Activated naive CD4-positive, alpha-beta T cell treated with anti-CD3 and anti-CD28 coated beads, Interleukin-2, amount 50 U/mL, for 72 hours (primary cell): ENCODE measurements at places on chromosomes 6 and 20. TPM values are rescaled to one million over a fixed set of nuclear protein-coding genes. Genes with fewer than 3 reads are reported as not detected.

DNA sequence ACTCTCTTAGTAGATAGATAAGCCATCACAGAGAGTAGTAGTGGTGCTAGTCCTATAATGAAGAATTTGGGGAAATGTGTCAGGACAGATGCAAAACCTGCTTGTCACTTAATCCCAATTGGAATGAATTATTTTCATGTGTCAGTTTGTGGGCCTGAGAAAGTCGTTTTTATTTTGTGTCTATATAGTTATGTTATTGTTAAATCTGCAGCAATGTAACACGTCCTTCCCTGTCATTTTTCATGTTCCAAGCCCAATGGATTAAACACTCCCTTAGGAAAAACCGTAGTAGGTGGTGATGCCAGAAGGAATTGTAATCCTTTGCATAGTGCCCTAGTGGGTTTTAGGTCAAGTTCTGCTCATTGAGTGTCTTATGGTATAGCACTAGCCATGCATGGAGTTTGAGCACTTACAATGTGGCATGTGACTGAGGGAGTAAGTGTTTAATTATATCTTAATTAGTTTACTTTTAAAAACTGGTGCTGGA is 105.9 kb upstream of the PRSS16 start:
- DNase-seq: no peak

DNA sequence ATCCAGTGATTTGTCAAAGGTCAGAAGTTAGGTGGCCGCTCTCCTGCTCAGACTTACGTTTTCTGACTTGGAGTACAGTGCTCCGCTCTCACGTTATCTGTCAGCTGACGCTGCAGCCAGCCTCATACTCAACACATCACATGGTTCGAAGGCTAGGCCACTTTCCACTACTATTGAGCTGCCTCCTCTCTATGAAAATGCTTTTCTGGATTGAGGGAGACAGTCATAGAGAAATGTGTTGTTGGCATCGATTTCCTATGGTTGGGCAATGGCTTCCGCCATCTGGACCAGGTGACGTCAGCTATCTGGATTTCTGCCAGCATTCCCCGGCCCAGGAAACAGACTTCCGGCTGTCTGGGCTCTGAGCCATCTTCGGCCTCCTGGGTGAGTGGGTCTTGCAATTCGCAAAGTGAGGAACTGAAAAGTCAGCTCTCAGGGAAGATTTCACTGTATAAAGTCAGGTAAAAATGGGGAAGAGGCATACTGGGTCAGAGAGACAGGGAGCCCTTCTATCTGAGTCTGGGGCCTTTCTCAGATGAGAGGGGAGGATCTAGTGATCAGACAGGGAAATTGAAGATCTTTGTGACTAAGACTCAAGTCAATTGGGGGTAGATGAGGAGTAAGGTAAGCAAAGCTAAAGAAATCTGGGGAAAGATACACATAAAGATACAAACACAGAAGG is 37.5 kb upstream of the IER3 start:
- no peak for DNase-seq

Gene FAM50B
- 7.5 TPM for total RNA-seq

Gene GTSF1L
- total RNA-seq: not detected

- DNase-seq: no peak
These were observed 217.3 kb upstream of the SULF2 start for GRCh38 chr20:48002517-48002970.

Gene UBD
- 0.54 TPM for total RNA-seq

Gene BYSL
- total RNA-seq: 47.6 TPM

DNA sequence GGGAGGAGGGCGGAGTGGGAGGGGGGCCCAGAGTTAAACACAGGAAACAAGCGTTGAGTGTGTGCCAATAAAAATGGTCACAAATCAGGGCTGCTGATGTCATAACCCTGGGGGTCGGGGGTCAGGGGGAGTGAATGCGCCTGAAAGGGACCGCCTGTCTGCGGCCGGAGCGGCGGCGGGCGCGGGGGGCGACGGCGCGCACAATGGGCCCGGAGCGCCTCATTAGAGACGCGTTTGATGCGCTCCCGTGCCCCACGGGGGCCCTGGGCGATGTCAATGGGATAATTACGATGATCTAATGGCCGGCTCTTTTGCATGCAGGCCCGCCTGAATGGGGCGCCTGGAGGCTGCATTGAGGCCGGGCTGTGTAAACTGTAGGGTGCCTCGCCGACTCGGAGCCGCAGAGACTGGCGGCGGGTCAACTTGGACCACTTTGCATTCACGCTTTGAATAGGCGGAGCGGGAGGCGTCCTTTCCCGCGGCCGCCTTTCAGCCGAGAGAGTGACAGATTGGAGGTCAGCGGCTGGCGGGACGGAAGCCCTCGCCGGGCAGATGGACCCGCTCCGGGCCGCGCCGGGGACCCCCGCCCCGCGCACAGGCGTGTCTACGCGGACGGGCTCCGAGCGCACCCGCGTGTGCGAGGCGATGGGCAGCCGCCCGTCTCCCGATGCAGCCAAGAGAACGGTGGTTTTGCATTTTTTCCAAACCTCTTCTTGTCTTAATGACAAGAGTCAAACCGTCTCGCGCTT is 296.1 kb downstream of the TFAP2C start:
- no peak for DNase-seq

Gene UNC5CL
- 2.8 TPM for total RNA-seq

Gene RPN2
- 104 TPM for total RNA-seq

DNA sequence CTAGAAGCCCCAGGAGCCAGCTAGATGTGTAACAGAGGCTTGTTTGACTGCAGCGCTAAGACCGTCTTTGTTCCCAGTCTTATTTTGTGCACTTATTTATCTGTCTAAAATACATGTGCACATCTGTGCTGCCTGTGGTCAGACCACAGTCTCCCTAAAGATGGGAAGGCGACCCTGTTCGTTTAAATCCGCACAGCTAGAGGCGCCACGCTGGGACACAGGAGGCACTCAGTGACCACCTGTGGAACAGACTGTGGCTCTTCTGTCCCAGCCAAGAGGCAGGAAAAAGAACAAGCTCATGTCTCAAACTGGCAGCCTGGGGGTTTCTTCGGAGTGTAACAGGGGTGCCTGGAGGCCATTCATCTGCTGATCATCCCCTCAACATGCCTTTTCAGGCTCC is 66.8 kb downstream of the CPNE5 start:
- no peak for DNase-seq

- no peak for DNase-seq
These were observed 27.4 kb downstream of the TRAM2 start for GRCh38 chr6:52549428-52549827.

DNA sequence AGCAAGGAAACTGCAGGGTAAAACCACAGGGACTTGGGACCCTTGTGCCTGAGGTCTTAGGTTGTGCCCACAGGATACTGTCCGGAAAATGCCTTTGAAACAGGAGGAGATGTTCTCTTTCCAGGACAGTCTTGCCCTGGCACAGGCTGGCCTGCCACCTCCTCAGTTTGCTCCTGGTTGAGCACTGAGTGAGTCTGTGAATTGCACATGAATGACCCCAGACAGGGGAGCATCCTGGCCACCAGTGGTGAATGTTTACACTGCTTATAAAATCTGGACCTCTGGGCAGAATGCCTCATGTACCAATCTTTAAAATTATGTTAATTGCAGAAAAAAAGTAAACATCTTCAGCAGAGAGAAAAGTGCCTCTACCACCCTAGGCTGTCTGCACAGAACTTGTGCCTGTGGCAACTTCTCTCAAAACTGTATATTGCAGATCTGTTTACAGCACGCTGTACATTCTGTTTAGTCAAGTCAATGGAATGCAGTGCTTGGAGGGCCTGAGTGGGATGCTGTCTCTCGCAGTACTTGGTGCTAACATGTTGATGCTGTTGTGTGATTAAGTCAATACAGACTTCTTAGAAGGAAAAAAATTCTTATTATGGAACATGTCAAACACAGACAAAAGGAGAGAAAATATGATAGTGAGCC is 242.1 kb downstream of the SOD2 start:
- no peak for DNase-seq

Gene DAAM2
- total RNA-seq: not detected

- peak; percentile 61 for DNase-seq
These were observed 72.6 kb upstream of the LY86 start for GRCh38 chr6:6515691-6516607.

GRCh38 chr6:1949538-1949937 is 295.9 kb downstream of the GMDS start:
- no peak for DNase-seq

- peak; percentile 44 for DNase-seq
These were observed 1.1 kb upstream of the RPS6KA2 start for GRCh38 chr6:166627875-166628801.

DNA sequence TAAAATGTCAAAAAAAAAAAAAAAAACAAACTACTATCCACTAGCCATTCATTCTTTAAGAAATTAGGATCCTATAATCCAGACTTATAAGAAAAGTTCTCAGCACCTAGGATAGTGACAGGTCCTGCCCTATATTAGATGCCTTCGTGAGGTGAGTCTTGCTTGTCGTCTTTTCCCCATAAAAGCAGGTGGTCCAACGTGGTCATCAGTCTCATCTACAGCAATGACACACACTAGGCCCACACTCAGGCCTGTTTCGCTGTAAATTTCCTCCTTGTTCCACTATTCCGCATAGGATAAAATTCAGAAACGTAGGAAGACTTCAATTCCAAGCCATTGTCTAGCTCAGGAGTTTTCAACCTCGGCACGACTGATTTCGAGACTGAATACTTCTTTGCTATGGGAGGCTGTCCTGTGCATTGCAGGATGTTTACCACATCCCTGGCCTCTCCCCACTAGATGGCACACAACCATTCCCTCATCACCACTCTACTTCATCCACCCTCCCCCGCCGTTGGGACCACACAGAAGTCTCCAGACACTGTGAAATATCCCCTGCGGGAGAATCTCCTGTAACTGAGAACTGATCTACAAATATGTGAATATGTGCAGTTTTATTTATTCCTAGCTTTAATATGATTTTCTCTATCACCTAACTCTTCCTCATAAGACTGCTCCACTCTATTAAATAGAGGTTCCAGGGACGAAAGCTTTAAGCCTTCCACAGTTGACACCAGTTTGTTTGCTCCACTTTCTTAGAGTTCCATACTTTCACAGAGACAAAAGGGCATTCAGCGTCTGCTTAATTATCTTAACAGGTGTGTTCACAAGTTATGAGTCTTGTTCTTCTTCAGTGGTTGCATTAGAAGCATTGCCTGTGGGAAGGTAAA is 346.3 kb downstream of the BMP2 start:
- DNase-seq: no peak

GRCh38 chr6:3228771-3229565 is 1.5 kb upstream of the TUBB2B start:
- no peak for DNase-seq

DNA sequence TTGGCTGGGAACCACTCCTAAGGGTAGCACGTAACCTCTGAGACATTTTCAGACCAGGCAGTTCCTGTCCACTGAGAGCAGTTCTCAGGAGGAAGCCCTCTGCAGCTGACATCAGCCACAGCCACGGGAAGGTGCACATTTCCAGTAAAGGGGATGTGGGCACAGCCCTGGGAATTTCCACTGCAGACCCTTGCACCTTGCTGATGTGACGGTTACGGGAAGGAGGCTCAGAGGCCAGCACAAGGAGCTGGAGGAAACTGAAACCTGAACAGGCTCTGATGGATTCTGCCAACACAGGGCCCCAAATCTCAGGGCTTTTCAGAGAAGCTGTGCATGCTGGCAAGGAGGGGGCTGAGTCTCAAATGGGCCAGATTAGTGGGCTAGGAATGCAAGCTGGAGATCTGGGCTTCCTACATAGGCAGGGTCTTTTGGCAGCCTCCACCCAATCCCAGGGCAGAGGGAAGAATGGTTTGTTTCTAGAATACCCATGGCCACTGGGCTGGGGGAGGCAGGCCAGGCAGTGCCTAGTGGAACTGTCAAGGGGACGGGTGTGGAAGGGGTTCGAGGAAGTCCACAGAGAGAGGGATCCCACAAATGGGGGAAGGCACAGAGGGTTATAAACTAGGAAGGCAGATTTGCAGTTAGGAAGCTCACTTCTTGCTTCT is 14.2 kb downstream of the EBF4 start:
- DNase-seq: peak; percentile 53

GRCh38 chr6:167782698-167783517 is 43.8 kb upstream of the AFDN start:
- no peak for DNase-seq

Gene CNBD2
- total RNA-seq: 8.6 TPM

DNA sequence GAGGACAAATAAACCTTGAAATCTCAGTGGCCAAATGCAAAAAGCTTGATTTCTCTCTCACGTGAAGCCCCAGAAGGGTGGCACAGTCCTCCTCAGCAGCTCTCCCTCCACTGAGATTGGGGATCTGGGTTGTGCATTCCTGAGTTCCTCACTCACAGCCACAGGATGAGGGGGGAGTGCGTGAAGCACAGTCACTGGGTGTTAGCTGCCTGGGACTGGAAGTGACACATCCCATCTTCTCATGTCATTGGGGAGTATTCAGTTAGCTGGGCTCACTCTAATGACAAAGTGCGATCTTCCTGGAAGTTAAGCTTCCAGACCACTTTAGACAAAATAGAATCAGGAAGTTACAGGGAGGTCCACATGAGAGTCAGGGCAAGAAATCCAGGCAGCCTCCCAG is 192.2 kb upstream of the LRFN2 start:
- no peak for DNase-seq

DNA sequence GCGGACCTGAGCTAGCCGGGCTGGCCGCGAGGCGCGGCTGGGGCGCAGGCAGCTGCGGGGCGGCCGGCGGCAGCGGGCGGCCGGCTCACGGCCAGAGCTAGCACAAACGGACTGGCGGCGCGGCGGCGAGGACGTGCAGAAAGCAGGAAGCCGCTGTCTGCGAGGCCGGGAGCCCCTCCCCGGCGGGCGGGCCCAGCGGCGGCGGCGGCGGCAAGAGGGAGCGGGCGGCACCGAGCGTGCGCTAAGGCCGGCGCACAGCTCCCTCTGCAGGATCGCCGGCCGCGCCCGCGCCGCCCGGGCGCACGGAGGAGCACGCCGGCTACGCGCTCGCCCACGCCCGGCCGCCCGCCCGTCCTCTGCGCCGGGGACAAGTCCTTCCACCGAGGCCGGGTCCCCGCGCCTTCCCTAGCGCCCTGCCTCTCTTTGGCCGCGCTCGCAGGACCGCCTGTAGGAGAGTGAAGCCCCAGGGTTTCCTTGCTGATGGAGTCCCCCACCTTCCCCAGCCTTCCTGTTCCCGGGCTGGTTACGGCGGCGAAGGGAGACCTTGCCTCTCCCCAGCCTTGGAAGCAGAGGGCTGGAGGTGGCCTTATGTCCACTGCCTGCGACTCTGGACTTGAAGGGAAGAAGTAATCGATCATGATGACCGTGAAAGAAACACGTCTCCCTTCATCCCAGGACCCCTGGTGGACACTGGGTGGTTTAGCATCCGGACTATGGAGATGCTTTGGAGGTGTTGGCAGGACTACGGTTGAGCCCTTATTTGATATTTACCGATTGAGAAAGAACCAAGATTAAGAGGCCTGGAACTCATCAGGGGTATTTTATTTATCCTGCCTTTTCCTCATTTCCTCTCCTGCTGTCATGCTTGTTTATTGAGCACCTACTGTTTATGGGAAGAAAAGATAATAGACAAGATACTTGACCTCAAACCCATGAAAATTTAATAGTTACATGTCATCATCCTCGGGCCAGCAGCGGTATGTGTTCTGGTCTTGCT is at the start of gene PREP:
PREP (minus strand) TSS at position 144 of the 997 bp plus-strand sequence. CDS start 191 bp downstream, outside the sequence.
- DNase-seq: peak; percentile 87

DNA sequence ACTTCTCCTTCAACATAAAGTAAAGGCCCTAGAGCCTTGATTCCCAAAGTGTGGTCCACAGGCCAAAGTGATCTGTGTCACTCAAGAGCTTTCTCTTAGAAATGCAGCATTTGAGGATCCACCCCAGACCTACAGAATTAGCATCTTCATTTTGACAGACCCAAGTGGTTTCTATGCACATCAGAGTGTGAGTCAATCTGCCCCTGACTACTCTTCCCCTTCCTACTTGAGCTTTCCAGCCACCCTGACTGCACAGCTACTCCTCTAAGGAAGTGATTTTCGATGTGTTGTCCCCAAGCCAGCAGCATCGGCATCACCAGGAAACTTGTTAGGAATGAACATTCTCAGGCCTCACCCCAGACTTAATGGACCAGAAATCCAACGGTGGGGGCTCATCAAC is 2.6 kb downstream of the MEP1A start:
- no peak for DNase-seq

Gene C20orf141
- total RNA-seq: not detected
